ENCODE measurements at places on chromosomes 7 and 10. TPM values are rescaled to one million over a fixed set of nuclear protein-coding genes. Genes with fewer than 3 reads are reported as not detected.

- no peak for DNase-seq
Measured at GRCh38 chr10:88892222-88892967, 12.3 kb downstream of the STAMBPL1 start.

DNA sequence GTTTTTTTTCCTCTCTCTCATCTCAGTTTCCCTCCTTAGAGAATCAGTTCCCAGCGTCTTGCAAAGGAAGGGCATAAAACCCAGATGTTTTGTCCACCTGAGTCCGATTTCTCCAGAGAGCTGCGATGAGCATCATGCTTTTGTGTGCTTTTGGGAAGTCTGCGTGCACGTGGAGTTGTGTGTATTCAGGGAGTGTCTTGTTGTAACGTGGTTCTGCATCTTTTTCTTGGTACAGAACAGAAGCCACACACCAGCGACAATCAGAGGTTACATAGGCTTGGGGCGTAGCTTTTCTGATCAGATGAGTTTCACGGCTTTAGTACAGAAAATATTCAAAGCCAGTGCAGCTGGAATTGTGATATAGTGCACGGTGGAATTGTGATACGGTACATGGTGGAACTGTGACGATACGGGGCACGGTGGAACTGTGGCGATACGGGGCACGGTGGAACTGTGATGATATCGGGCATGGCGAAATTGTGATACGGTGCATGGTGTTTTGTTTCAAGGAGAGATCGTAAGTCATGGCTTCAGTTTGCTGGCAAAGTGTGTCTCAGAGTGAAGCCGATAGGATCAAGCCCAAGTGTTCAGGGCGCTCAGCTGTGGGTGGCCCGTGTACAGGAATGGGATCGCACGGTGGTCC is 32.8 kb downstream of the FOXK1 start:
- no peak for DNase-seq

- DNase-seq, result no peak
Measured at GRCh38 chr10:125868372-125868975, 12.6 kb downstream of the DHX32 start.

- no peak for DNase-seq
Measured at GRCh38 chr10:20228729-20229128, 412.5 kb downstream of the PLXDC2 start.

DNA sequence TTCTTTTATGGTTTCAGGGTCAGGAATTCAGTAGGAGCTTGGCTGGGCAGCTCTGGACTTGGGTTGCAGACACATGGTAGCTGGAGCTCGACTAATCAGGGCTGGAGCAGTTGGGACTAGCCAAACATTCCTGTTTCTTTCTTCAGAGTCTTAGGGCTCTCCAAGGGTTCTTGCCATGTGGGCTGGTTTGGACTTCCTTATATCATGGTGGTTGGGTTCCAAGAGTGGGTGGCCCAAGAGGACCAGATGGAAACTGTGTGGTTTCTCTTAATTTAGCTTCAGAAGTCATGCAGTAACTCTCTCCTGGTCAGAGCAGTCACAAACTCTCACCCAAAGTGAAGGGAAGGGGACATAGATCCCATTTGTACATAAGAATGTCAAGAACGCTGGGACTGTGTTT is 270.1 kb upstream of the FZD1 start:
- no peak for DNase-seq

DNA sequence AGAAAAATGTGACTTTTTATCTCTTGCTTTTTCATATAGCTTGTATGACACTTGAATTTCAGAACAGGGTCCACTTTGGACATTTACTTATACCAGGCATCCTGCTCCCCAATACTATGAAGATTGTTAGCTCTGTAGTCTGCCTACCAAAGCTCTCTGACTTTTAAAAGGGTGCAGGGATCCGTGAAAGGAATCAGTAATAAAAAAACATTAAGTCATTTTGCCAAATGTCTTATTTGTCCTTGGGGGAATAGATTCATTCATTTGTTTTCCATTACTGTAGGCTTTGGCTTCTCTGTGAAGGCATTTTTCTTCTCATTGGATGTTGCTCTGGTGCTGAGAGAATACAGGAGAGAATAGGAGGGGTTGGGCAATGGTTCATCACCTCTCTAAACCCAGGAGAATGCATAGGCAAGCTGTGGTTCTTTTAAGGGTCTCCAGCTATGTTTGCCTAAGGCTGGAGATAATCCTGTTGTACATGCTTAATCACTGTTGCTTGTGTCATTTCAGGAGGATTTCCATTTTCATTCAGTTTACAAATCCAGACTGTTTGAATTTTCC is 103.5 kb downstream of the SRI start:
- DNase-seq, result no peak

GRCh38 chr10:124075231-124075955 is 18.0 kb downstream of the CHST15 start:
- no peak for DNase-seq

GRCh38 chr10:51000164-51000563 is 74.1 kb upstream of the PRKG1 start:
- no peak for DNase-seq

DNA sequence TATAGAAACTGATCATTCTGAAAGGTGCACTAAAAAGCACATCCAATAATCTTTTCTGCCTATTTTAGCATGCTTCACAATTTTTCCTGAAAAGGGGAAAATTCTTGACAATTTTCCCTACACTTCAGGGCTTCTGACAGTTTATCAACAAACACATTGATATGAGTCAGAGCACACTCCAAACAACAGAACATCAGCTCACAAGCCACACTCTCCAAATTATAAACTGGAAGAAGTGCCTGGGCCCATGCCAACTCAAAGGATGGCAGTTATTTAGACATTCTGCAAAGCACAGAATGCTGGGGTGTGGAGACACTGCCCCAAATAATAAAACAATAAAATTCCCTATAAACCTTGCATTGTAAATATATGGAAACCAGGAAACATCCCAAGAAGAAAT is 90.8 kb downstream of the ELAPOR2 start:
- no peak for DNase-seq

GRCh38 chr10:131553581-131553980 is 242.1 kb upstream of the TCERG1L start:
- peak; percentile 19 for DNase-seq

DNA sequence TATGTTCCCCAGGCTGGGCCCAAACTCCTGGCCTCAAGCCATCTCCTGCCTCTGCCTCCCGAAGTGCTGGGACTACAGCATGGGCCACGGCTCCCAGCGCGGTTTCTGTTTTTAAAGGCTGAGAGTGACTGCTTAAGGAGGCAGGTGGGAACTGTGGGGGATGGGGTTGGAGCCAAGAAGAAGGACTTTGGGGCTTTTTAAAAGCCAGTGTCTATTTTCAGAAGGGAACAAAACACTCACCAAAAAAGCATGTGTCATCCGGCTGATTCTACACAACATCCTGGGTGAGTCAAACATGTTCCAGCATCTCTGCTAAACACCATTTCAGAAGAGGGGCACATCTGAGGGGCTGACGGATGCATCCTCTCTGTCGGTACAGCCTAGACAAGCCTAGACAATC is 824.5 kb downstream of the TYW1 start:
- no peak for DNase-seq

- peak; percentile 84 for DNase-seq
Measured at GRCh38 chr7:78039790-78040776, 241.5 kb downstream of the PHTF2 start.

GRCh38 chr7:151677581-151678226 is 158.0 kb upstream of the RHEB start:
- no peak for DNase-seq

DNA sequence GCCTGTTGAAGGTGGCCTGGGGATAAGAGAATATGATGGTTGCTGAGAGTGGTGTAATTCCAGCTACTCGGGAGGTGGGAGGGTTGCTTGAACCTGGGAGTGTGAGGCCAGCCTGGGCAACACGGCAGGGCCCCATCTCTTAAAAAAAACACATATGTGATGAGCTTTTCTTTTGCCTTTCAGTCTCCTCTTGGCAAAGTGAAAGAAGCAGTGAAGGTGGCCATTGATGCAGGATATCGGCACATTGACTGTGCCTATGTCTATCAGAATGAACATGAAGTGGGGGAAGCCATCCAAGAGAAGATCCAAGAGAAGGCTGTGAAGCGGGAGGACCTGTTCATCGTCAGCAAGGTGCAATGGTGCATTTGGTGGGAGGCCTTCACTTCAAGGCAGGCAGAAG is 3.1 kb downstream of the AKR1B10 start:
- DNase-seq, result no peak

GRCh38 chr7:69598487-69599285 is 411 bp downstream of the AUTS2 start:
- DNase-seq, result peak; percentile 82

DNA sequence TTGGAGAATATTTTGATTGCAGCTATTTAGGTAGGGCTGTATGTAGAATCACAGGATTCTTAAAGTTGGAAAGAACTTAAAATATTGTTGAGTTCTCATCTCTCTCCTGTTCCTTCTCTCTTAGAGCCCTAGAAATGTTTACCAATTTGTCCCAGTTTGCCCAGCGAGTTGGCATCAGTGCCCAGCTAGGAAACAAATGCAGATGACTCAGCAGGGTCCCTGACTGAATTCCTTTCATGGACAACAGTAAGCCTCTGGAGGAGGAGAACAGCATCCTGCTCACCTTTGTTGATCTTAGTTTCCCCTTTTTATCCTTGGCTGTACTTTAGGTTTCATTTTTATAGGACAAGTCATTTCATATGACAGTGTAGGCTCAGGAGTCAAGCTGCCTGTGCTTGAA is 89.3 kb downstream of the SEC23IP start:
- DNase-seq, result no peak

DNA sequence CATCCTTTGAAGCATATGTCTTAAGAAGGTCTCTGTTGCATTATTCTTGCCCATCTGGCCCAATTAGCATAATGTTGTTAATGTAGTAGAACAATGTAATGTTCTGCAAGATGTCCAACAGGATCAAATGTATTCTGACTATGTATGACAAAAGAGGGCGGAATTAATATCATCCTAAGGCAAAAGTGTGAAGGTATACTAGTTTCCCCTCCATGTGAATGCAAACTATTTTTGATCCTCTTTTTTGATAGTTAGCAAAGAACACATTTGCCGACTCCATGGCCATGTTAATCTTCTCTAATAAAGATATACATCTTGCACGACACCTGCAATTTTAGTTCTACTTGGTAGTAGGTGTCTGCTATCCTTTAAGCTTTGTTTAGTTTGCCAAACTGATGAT is 157.6 kb downstream of the ATRNL1 start:
- no peak for DNase-seq

DNA sequence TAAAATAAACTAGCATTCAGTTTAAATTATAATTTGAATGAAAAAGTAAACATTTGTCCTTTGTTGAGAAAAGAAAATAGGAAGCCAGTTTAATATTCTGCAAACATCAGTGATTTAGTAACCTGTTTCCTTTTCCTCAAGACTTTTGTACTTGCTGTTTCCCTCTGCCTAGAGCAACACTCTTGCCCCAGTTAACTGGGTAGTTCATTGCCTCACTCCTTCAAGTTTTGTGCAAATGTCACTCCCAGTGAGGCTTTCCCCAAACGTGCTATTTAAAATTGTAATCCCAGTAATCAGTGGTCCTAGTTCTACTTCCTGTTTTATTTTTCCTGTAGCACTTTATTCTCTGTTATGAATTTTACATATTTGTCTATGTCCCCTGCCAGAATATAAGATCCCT is 23.8 kb downstream of the DLD start:
- DNase-seq, result no peak

GRCh38 chr7:30428246-30429155 is 50.1 kb downstream of the NOD1 start:
- no peak for DNase-seq

DNA sequence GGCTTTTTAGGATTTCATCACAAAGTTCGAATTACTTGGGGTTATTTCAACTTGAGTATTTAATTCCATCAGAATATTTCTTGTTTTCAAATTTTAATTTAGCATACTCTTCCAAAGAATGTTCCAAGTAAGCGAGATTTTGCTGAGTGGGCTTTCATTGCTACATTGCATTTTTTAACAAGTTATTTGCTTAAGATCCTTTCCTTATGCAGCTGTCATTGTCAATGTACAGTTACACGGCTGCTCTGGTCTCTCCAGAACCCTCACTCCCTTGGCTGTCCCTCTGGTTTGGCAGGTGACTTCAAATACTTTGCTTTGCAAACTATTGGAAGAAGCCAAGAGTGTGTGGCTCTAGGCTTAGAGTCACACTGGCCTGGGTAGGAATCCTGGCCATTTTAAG is 80.0 kb downstream of the CFAP58 start:
- DNase-seq, result no peak

GRCh38 chr10:546971-547590 is 142.4 kb downstream of the DIP2C start:
- peak; percentile 64 for DNase-seq

DNA sequence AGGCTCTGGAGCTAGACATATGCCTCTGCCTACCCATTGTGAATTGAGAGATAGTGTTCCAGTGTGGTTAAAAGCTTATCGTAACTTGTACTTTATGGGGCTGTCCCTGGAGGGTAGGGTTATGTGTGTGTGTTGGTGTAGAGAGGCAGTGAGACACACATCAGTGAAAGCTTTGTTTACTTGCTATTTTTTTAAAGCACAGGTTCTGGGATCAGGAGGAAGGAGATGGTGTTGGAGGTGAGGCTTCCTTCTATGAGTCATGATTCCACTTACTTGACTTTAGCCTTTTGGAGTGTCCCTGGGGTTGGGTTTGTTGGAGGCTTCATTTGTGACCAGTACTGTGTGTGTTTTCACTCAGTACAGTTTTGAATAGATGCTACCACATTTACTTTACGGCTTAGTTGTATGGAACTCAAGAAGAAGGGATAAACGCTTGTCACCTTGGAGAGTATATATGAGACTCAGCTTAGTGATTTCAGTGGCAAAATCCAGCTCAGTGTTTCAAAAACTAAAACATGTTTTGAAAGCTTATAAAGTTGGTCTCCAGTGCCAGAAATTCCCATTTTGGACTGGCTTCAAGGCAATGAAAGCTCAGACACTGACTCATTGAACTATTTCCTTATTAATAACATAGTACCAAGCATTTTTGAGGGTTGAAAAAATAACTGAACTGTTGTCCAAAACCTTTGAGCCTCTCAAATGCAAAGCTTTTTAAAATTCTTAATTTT is 106.2 kb downstream of the PLXDC2 start:
- DNase-seq, result no peak

Gene ITGA8
- 227 TPM for total RNA-seq

Gene STAG3
- 0.52 TPM for total RNA-seq

Gene SLC13A4
- not detected for total RNA-seq

Gene NEUROG3
- total RNA-seq, result not detected

Gene CHCHD1
- 15.1 TPM for total RNA-seq

Gene TFPI2
- 4.9 TPM for total RNA-seq

Gene ELFN1
- 1.2 TPM for total RNA-seq

Gene PDZD7
- total RNA-seq, result 0.48 TPM

Gene CCDC3
- total RNA-seq, result 189 TPM

Gene SEMA3A
- total RNA-seq, result 19.4 TPM

Gene CNTNAP2
- total RNA-seq, result not detected

Gene GPR85
- 1.2 TPM for total RNA-seq

Gene FAM221A
- total RNA-seq, result 2.0 TPM

Gene MOGAT3
- total RNA-seq, result not detected

Gene DDIT4
- total RNA-seq, result 244 TPM

Gene UBE2D1
- 21.3 TPM for total RNA-seq
